ENCODE measurements at places on chromosomes 16 and 17.

DNA sequence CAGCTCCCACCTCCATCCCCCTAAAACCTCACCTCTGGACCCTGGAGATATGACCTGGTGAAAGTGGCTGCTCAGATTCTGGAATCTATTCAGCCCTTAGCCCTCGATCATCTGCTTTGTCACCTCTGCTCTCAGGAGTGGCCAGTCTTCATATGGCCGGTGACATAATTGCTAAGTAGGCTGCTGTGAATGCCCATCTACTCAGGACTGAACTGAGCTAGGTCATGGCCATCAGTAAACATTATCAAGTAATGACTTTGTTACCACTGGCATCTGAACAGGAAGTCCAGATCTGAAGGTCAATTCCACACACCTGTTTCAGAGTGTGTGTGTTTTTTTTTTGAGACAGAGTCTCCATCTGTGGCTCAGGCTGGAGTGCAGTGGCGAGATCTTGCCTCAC is 78.6 kb downstream of the CDK5R1 start:
- no peak for DNase-seq

DNA sequence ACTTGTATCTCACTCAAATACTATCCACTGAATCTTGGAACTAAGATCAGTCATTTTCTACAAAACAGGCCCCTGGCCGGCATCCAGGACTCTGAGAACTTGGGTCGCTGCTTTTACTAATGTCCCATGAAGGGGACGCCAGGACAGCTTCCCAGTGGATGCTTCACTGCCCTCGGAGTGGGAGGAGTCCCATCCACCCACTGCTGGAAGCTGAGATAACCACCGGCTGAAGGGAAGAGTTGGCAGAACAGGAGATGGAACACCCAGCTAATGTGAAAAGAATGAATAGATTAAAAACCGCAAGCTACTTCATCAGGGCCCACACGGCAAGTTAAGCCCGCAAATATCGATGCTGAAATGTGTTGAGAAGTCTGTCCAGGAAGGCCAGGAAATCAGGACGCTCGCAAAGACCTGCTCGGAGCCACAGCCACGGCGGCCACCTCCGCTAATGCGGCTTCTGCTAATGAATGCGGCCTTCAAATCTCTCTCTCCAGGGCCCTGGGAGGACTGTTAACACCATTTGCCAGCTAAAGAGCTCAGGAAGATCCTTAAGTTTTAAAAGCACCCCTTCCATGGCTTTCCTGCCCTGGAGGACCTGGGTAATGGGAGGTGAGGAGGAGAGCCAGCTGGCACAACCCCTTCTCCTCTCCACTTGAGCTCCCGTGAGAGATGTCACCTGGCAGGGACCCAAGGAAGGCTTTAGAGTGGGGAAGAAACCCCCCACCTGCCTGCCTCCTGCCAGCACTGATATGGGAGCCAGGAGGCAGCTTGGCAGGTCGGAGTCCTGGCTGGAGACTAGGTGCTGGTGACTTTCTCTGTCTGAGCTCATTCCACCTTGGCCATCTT is 226.6 kb upstream of the RPL38 start:
- peak; percentile 8 for DNase-seq

DNA sequence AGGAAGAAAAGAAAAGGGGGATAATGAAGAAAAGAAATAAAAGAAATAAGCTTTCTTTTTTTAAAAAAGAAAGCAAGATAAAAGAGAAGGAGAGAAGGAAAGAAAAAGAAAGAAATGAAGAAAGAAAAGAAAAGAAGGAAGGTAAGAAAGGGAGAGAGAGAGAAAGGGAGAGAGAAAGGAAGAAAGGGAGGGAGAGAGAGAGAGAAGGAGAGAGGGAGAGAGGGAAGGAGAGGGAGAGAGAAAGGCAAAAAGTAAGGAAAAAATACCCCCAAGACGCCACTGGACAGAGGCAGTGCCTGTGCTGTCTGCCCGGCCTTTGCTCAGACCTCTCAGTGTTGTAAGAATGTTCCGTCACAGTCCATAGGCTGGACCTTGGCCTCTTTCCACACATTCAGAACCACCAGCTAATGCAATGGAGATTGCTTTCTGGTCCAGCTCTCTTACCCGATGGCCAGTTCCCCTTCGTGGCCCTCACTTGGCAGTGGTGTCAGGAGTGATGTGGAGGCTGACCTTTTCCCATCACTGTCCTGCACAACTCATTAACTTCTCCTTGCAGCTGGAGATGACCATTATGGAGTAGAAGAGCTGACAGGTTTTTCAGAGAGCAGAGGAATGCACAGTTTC is 14.3 kb upstream of the HNF1B start:
- DNase-seq = no peak

- DNase-seq = no peak
Observed at GRCh38 chr17:38713456-38714075, 8.5 kb downstream of the MLLT6 start.

GRCh38 chr17:78539781-78540180 is 37.4 kb downstream of the DNAH17 start:
- DNase-seq = no peak

- no peak for DNase-seq
Observed at GRCh38 chr17:28142305-28142704, 99.8 kb downstream of the NLK start.

DNA sequence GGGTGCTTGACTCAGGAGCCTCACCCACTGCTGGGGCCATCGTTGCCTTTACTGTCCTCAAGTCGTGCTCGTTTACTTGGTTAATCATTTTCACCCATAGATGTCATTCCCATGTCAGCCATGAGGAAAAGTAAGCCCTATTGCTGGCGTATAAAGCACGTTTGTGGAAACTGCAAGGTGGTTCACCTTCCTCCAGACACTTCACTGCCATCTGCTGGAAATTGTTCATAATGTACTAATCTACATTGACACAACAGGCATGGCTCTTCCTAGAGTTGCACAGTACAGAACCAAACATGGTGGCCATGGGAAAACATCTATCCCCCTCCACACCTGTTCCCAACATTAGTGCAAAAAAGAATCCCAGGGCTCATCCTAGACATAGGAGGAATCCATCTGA is 116.6 kb downstream of the ZNF18 start:
- DNase-seq = no peak

- no peak for DNase-seq
Observed at GRCh38 chr17:7809086-7809790, 24.8 kb upstream of the KDM6B start.

GRCh38 chr17:35312790-35313711 is 60.4 kb downstream of the SLFN11 start:
- DNase-seq = peak; percentile 65

DNA sequence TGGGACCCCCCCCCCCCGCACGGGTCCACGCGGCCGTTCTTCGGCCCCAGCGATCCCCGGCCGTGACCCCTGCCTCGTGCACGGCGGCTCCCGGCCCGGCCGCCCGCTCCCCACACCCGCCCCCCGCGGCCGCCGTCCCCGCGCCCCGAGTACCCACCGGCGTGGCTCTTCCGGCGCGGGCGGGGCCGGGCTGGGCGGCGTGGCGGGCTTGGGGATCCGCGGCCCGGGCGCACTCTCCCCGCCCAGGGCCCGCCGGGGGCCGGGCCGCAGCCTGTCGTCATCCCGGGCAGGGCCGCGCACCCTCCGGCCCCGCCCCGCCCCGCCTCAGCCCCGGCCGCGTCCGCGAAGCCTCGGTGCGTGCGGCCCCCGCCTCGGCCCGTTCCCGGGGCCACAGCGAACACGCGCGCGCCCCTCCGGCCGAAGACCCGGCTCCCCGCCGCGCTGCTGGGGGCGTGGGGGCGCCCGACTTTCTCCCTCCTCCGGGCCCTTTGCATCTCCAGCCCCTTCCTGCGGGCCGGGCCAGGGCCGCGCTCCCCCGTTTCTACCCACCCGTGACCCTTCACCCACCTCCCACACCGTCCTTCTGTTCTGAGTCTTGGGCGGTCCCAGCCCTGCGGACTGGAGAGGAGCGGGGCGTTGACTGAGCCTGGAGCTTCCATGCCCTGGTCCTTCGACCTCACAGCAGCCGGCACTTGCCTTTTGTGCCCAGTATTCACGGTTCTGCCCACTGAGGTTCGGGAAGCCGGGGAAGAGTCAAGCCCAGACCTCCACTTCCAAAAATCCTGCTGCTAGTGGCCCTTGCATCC is 840 bp downstream of the MYO1C start:
- peak; percentile 47 for DNase-seq

GRCh38 chr17:79826204-79826680 is 13.0 kb downstream of the CBX4 start:
- peak; percentile 45 for DNase-seq

DNA sequence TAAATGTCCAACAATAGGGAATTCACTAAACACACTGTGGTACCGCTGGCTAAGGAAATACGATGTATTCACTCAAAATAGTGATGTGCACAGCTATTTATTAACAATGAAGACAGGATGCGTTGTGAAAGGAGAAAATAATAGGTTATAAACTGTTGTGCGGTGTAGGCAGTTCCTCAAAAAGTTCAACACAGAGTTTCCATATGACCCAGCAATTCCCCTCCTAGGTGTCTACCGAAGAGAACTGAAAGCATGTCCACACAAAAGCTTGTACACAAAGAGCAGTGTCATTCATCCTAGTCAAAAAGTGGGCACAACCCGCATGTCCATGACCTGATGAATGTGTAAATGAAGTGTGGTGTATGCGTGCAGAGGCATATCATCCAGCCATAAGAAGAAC is 1.2 kb upstream of the CES1 start:
- no peak for DNase-seq

DNA sequence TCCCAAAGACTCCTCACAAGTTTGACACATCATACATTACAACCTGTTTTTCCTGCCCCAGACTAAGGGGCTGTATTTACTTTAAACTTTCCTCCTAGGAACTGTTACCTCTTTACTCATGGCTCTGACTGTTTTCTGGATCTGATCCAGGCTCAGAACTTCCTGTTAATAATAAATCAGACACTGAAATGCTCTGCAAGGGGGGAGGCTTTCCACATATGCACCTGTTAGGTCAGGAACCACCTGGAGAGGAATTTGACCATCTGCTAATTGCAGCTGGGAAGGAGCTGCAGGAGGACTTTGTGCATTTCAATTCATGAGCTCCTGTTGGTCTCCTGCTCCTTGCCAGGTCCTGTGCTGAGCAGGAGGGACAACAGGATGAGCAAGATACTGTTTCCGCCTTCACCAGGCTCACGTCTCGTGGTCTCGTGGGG is 476.9 kb upstream of the CDH5 start:
- peak; percentile 14 for DNase-seq

DNA sequence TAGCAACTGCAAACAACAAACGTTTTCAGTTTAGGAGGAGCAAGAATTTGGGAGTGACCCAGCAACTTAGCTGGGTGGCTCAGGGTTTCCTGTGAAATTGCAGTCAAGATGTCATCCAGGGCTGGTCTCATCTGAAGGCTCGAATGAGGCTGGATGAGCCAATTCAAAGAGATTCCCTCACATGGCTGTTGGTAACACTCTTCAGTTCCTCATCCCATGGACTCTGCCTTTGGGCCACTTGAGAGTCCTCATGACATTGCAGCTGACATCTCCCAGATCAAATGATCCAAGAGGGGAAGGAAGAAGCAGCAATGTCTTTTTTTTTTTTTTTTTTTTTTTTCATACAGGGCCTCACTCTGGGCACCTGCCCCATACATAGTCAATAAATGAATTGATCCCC is 26.3 kb downstream of the UBALD1 start:
- no peak for DNase-seq

DNA sequence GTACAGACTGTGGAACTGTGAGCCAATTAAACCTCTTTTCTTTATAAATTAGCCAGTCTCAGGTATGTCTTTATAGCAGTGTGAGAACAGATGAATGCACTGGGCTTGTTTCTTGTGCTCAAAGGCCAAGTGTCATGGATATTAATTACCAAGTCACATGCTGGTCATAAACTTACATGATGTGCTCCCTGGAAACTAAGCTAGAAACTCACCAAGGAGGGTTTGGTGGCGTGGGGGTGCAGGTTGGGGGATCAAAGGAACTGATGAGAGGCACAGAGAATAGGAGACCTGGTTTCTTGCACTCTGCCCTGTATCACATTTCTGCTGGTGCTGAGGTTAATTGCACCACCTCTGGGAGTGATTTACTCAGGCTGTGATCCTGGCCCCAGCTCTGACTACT is 31.2 kb upstream of the TMC5 start:
- DNase-seq = no peak

GRCh38 chr17:73657473-73658116 is 13.3 kb upstream of the SDK2 start:
- peak; percentile 25 for DNase-seq

DNA sequence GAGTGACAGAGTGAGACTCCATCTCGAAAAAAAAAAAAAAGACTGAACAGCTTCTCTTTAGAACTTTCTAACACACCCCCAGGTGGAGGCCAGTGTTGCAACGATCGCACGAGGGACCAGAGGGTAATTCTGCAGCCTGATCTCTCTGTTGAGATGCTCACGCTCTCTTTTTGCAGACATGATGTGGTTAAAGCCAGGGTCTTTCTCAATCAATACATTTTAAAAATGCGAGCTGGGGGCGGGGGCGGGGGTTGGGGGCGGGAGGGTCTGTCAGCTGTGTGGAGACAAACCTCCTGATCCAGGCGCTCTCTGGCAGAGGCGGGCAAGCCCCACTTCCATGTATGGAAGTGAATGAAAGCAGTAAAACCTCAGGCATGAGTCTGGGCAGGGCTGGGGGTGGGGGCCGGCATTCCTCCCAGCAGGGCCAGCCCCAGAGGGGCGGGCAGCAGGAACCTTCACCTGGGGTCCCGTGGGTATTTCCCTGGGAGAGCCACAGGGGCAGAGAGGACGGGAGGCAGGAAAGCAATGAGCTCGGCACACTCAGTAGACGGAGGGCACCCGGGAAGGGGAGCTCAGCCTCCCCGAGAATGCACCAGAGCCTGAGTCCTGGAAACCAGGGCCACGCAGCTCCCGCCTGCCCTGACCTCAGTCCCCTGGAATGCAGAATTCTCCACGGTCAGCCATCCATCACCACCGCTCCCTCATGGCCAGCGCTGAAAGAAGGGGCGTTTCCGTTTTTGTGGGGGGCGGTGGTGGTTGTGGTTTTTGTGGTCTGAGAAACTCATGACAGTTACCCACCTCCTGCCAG is 28.0 kb downstream of the NXN start:
- DNase-seq = peak; percentile 94

DNA sequence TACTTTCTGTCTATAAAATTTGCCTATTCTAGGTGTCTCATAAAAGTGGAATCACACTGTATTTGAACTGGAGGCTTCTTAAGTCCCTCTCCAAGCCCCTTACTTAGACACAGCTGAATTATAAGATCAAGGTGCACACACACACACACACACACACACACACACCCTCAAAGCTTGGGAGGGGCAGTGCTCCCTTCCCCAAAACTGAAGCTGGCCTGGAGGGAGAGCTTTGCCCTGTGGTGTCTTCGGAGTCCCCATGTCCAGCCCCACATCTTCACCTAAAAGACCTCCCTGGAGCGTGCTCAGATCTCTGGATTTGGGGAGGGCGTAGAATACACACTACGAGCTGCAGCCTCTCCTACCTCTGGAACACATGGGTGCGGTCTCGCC is 828 bp downstream of the EMP2 start:
- DNase-seq = no peak

DNA sequence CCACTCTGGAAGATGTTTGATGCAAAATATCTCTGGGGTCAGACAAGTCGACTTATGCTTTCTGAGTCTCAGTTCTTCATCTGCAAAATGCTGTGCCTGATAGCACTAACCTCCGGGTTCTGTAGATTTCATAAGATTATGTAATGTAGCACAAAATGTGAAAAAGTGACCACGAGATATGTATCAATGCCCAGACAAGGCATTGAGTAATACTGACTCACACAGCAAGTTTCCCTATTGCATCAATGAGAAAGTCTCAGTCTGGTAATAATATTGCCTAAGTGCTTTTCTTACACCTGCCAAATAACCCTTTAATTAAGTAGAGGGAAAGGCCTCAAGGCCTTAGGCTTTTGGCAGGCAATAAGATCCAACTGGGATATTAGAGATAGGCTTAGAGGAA is 41.4 kb upstream of the MMP2 start:
- DNase-seq = peak; percentile 43

Measured in fibroblast of skin of right quadriceps (primary cell).